NCI-H187 treated with DMSO at 0.1 percent for 48 hours (cell line): ENCODE measurements at places on chromosomes 7 and 10.

DNA sequence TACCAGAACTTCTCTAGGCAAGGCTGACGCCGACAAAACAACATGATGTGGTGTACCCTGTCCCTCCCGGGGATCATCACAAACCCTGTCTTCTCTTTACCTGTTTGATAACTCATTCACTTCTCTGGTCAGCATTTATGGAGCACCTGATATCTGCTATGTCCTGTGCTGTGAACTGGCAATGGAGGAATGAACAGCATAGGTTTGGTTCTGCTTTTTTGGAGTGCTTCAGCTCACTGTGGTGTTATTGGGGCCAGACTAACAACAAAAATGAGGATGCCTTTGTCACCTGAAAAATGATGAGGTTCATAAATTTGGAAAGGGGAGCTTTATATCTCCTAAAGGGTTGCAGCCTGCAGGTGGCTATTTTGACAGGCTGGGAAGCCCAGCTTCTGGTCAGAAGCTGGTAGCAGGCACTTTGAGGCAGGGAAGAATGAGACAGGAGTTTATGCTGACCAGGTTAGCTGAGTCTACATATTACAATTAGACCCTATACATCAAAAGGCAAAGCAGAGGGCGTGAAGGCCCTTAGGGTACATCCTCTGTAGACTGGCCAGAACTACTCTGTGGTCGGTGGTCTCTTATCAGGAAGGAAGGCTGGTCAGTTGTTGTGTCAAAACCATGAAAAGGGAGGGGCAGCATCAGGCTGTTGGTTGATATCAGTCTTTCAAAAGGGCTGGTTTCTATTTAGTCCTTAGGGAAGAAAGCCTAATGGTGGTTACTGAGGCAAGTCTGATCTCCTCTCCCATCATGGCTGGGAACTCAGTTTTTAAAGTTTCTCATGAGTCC, 42.3 kb downstream of the SH2D4B start:
- no peak for DNase-seq

DNA sequence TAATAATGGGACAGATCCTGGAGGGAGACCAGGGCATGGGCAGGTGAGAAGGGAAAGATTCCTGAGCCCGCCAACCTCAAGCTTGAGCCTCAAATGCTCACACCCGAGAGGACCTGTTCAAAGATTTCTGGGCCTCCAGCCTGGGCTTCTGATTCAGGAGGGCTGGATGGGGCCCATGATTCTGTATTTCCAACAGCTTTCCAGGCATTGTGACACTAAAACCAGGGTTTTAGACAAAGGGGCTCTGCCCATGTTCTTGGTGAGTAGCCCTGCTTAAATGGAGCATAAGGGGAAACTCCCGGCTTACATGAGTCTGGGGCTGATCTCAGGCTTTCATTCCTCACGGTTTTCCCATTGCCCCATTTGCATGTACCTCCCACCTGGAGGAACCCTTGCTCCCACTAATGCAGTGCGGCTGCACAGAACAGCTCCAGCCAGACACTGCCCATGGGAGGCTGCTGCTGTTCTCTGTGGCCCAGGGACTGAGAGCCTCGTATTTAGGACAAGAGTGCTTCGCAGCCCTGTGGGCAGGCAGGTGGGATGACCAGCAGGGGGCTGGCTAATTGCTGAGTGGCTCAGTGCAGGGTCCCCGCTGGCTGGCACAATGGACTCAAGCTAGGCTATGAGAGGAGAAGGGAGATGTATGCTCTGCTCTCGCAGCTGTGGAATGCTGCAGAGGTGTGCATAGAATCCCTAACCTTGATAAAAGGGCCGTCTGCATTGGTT, 135.3 kb upstream of the COBL start:
- no peak for DNase-seq

- DNase-seq, result no peak
These were observed 180.3 kb upstream of the GRB10 start for GRCh38 chr7:50962962-50963374.

GRCh38 chr10:32413513-32413912, 32.4 kb upstream of the CCDC7 start:
- DNase-seq, result no peak

DNA sequence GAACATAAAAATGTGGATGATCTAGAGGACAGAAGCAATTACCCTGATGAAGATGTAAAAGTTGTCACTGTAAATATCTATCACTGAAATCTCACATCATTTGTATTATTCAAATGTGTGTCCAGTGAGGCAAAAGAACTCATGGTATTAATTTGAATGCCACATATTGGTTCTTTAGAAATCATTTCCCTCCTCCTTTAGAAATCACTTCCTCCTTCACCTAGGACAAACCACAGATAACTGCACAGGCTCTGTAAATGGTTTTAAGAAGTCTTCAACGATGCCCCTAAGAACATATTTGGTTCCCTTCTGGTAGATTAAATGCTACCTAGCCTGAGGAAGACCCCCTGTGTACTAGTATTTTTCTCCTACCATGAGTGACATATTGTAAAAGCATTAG, 33.1 kb upstream of the ZNF518A start:
- DNase-seq, result no peak

- DNase-seq, result no peak
These were observed 109.5 kb upstream of the GATA3 start for GRCh38 chr10:7945034-7945433.

DNA sequence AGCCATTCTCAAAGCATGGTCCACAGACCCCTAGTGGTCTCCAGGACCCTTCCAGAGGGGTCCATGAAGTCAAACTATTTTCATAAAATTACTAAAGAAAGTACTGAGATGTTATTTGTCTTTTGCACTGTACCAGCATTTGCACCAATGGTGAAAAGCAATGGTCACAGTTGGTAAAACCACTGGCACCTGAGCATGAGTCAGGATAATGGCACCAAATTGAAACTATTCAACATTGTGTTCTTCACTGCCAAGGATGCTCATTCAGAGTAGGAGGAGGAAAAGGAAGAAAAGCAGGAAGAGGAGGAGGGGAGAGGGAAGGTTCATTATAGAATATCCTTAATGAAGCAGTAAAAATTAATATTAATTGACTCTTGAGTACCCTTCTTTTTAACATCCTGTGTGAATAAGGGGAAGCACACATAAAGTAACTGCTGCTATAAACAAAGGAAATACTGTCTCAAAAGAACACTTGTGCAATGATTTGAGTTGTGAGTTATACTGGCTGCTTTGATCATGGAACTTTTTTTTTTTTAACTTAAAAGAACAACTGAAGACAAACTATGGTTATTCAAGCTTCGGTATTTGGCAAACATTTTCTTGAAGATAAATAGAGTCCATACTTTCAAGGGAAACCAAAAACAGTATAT, 60.2 kb downstream of the MPP7 start:
- DNase-seq, result no peak

DNA sequence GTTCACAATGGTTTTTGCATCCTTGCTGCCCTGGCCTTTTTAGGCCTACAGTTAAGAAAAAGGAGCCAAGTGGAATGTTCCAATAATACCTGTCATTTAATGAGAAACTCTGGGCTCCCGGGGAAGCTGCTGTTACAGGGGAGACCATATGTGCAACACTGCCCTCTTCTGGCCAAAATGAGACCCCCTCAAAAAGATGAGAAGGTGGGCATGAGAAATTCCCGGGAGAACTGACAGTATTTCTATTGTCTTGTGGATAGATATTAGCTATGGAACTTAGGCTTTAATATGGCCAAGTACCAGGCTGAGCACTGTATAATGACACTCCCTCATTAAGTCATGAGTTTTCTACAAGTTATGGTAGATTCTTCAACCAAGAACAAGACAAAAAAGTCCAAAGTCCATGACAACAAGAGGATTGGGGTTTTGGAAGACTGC, 99.4 kb downstream of the CCDC3 start:
- DNase-seq, result no peak

GRCh38 chr7:24617957-24618616, 44.8 kb downstream of the PALS2 start:
- no peak for DNase-seq

DNA sequence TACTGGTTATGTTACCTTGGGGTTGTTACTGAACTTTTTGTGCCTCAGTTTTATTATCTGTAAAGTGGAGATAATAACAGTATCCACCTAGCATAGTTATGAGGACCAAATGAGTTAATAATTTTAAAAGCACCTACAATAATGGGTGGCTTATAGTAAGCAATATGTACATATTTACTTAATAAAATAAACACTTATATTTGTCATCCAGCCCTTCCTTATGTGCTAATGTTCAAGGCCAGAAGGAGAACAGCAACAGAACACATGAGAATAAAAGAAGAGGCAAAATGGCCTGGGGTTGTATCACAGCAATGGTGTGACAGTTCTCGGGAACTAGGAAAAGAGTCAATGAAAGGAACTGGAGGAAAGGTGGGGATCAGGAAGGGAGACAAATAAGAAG, 255.4 kb upstream of the LRGUK start:
- no peak for DNase-seq

- DNase-seq, result no peak
These were observed 259.1 kb downstream of the FGFR2 start for GRCh38 chr10:121339114-121339513.

- no peak for DNase-seq
These were observed 67.6 kb downstream of the STK17A start for GRCh38 chr7:43650457-43651052.

DNA sequence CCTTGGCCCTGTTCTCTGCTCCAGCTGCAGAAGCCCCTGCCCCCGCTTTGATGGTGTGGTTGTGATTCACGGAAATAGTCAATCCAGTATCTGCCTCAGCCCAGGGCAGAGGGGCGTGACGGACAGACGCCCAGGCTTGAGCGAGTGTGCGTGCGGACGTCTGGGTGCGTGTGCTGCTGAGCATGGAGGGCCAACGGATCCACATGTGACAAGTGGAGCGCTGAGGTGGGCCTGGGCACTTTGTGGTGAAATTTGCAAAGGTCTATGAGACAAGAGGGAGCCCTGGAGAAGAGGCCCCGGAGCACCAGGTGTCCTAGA, 94.4 kb downstream of the WDR37 start:
- DNase-seq, result no peak

DNA sequence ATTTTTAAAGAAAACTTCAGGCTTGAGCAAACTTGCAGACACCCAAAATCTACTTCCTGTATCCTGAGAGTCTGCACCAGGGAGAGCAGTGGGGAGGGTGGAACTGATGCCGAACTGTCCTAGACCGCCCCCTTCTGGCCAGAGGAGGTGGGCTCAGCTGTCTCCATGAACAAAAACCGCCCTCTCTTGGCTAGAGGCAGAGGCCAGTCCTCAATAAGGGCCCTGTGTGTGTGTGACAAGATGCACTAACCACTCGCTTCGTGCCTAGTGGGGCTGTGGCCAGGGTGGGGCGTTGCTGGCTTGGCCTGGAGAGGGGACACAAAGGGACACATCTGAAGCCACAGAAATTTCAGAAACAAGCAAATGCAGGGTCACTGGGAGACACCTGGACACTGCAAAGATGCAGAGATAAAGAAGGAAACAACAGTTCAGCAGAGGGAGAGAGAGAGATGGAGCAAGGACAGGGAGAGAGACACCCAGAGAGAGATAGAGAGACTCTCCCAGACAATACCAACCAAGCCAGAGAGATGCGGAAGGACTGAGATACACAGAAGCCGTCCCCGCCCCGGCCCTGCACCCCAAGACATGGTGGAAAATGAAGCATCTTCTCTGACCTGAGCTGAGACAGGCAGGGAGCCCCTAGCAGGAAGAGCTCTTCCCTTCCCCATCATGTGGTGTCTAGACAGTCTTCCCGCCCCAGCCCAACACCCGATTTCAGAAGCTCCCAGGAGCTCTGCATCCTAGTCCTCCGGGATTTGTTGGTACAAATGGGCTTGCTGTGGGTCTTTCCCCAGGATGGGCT, 22.7 kb upstream of the FXYD4 start:
- DNase-seq, result no peak

- DNase-seq, result no peak
These were observed 187.3 kb upstream of the PRSS58 start for GRCh38 chr7:142445019-142445686.

DNA sequence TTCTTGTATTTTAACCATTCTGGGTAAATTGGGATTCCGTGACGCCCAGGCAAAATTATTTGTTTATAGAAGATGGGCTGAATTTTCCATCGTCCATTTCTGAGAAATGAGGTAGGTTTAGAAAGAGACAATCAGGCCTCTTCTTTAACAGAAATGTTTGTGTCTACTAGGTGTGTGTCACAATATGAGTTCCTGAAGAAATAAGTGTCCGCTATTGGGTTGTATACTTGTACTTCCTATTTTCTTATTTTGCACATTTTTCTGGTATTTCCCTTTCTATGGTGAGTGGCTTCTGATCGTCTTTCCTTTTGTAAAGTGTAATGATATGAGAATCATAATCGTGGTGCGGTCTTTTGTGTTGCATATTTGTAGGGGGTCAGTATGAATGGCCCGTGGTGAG, 83.9 kb downstream of the TCF7L2 start:
- DNase-seq, result no peak

- no peak for DNase-seq
These were observed 62.5 kb upstream of the ATRNL1 start for GRCh38 chr10:115030483-115031200.

- no peak for DNase-seq
These were observed 41.6 kb downstream of the FRMPD2 start for GRCh38 chr10:48232717-48233447.

- no peak for DNase-seq
These were observed 35.5 kb upstream of the DRGX start for GRCh38 chr10:49431426-49431825.

DNA sequence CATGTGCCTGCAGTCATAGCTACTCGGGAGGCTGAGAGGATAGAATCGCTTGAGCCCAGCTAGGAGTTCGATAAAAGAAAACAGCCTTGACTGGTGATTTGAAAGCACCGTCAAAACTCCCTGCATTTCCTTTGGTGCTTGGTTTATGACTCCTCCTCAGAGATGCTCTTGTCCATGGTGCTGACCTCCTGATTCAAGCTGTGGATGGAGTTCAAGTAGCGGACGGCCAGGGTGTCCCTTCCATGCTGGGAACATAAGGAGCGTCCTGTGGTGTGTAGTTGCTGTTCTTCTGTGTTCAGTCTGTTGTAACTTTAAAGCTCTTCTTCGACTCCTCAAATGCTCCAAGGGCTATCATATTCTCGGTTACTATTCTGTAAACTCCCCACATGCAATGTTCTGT, 382.5 kb upstream of the KIAA1217 start:
- DNase-seq, result no peak

DNA sequence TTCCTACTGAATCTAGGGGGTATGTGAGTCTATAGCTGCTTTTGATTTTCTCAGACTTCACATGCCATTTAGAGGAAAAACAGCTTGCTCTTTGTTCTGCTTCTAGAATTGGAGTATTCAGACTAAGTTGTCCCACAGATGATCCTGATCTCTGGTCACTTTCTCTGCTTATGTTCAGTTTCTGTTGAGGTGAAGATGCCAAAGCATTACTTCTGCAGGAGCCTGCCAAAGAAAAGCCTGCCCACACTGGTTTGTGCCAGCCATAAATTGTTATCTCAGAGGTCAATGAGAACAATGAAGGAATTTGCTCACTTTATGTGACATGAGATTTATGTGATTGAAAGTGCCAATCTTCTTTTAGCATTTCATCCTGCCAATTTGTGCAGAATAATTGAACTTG, 163.6 kb downstream of the CDK14 start:
- DNase-seq, result no peak

- no peak for DNase-seq
These were observed 6.9 kb downstream of the GHRHR start for GRCh38 chr7:30970594-30971094.
